Activated B cell treated with CpG ODN at 0.5 μM for 24 hours (primary cell): ENCODE measurements at places on chromosomes 7 and 10. TPM values are rescaled to one million over a fixed set of nuclear protein-coding genes. Genes with fewer than 3 reads are reported as not detected.

- no peaks in the 10 kb centered on the region for H3K27me3 ChIP-seq
- H3K4me1 ChIP-seq, result peaks cover 11% of the 10 kb centered on the region
- no peak overlapping the region for H3K27ac ChIP-seq
- H3K4me3 ChIP-seq, result no peak overlapping the region
- H3K36me3 ChIP-seq, result peaks cover 4% of the 10 kb centered on the region
- no peak for DNase-seq
These were observed 78.3 kb downstream of the MMRN2 start for GRCh38 chr10:86878983-86879713.

Gene SLC16A12
- total RNA-seq, result not detected in 2 replicates

- H3K27ac ChIP-seq, result no peak overlapping the region
- DNase-seq, result no peak
- H3K4me1 ChIP-seq, result no peaks in the 10 kb centered on the region
- H3K27me3 ChIP-seq, result peaks cover 23% of the 10 kb centered on the region
These were observed 6.6 kb downstream of the PTPRZ1 start for GRCh38 chr7:121879544-121879943.

GRCh38 chr7:158904599-158904998 lies 48.2 kb downstream of the DYNC2I1 start:
- H3K4me3 ChIP-seq, result no peak overlapping the region
- H3K27ac ChIP-seq, result no peak overlapping the region
- DNase-seq, result no peak
- H3K36me3 ChIP-seq, result peaks cover 46% of the 10 kb centered on the region
- no peaks in the 10 kb centered on the region for H3K4me1 ChIP-seq
